Cortex of kidney (tissue), 1 donor: ENCODE measurements at places on chromosomes 11 and 22.

DNA sequence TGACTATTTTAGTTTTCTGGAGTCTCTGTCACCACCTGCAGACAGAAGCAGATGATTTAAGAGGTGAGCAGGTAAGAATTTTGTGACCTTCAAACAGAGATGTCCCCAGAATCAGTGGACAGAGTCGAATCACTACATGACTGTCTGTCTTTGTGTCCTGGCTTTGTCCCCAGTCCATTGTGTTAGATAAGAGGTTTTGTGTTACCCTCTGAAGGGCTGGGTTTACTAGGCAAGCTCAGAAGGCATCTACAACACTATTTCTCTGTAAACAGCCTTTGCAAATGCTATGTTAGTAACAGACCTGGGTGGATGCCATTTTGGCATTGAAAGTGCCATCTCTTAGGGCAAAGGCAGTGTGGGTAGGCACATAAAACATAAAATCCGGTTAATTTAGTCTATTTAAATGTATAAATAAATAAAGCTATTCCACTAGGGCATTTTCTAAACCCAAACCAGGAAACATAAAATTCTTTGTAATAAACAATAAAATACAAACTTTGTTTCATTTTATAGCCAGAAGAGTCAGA, 40.3 kb upstream of the CADM1 start:
- no peak for DNase-seq

- DNase-seq, result no peak
These were observed 37.3 kb downstream of the PHF21B start for GRCh38 chr22:44972363-44973083.

- DNase-seq, result no peak
These were observed 7.0 kb upstream of the GAB2 start for GRCh38 chr11:78424334-78425270.

DNA sequence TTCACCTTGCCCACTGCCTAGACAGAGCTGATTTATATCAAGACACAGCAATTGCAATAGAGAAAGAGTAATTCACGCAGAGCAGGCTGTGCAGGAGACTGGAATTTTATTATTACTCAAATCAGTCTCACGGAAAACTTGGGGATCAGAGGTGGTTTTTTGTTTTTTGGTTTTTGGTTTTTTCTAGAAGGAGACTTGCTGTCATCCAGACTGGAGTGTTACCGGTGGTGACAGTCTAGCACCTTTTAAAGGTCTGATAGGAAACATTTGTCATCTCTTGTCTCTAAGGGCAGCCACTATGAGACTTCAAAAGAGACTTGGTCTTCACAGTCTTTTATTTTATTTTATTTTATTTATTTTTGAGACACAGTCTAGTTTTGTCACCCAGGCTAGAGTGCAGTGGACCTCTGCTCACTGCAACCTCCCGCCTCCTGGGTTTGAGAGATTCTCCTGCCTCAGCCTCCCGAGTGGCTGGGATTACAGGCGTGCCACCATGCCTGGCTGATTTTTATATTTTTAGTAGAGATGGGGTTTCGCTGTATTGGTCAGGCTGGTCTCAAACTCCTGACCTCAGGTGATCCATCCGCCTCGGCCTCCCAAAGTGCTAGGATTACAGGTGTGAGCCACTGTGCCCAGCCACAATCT, 19.1 kb downstream of the APOBEC3H start:
- no peak for DNase-seq

DNA sequence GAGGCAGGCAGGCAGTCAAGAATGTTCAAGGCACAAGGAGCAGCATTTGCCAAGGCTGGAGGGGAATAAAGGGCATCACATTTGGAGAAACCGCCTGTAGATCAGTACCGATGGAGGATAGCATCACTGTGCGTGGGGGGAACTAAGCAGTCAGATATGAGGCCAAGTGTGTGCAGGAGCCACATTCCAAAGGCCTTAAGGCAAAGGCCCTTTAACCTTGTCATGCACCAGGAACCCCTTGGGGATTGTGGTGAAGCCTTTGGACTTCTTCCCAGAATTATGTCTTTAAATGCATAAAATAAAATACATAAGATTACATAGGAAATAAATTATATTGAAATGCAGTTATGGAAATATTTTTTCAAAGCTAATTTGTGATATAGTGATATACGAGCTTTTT, 532.1 kb downstream of the BUD13 start:
- no peak for DNase-seq

DNA sequence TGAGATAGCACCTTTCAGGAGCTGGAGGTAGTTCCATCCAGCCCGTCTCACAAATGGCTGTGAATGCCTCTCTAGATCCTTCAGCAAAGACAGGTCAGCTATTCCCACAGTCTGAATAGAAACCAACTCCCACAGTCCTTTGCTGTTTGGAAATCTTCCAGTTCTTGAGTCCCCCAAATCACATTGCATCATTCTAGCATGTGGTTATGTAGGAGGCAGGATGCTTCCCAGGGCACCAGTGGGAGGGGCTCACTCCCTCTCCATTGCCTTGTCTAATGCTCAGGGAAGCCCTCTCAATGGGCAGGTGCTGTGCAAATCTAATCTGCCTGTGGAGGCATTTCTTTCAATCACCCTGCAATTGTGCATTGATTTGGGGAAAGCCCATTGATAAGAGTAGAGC, 14.6 kb downstream of the NAV2 start:
- no peak for DNase-seq

GRCh38 chr11:2557381-2557780, 112.6 kb downstream of the KCNQ1 start:
- DNase-seq, result no peak

DNA sequence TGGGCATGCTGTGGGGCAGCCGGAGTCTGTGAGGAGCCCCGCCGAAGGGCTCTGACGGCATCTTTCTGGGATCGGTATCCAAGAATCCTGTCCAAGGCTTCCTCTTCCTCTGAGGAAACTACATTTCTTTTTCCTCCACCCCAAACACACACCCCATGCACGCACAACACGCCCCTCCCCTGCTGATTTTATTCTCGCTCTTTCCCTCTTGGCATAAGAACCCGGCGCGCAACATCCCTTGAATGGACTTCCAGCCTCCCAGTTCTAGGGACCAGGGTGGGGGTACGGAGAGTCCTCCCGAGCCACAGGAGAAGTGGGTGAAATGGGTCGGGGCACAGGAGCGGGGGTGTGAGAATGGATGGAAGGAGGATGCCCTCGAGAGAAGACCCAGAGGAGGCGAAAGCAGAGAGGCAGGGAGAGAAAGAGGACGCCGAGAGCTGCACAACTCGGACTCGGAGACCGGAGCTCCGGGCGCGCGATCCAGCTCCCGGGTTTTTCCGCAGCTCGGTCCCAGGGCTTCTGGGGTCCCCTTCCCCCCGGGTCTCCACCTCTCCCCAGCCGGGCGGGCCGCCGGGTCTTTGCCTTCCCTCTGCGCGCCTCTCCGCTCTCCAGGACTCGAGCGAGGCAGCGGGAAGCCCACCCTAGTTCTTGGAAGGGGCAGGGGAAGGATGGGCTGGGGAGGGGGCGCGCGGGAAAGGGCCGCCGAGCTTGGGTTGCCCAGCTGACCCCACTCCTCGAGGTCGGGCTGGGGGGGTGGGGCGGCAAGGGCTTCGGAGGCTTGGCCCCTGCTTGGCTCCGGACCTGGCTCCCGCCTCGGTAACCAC, 1.5 kb upstream of the LARGE1 start:
- DNase-seq, result no peak

GRCh38 chr11:27933992-27934829, 173.7 kb downstream of the KIF18A start:
- DNase-seq, result no peak

DNA sequence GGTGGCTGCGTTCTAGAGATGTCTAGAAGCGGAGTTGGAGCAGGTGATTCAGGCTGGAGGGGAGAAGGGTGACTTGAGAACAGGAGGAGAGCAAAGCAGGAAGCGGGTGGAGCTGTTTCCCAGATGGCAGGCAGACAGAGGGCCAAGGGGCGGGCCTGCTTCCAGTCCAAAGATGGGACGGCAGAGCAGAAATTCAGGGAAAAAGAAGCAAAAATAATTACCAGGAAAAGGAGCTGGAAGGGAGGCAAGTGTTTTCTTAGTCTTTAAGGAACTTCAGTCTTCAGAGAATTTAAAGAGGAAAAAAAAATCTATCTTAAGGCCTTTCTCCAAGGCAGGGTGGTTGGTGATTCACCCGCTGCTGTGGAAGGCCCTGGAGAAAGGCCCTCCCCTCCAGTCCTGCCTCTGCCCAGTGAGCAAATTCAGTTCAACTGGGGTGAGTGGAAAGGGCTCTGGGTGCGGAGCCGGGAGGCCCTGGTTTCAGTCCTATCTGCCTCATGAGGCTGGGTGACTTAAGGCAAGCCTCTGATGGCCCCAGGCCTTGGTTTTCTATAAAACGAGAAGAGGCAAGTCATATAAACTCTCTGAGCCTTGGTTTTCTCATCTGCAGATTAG, 4.5 kb upstream of the CREB3L1 start:
- no peak for DNase-seq

DNA sequence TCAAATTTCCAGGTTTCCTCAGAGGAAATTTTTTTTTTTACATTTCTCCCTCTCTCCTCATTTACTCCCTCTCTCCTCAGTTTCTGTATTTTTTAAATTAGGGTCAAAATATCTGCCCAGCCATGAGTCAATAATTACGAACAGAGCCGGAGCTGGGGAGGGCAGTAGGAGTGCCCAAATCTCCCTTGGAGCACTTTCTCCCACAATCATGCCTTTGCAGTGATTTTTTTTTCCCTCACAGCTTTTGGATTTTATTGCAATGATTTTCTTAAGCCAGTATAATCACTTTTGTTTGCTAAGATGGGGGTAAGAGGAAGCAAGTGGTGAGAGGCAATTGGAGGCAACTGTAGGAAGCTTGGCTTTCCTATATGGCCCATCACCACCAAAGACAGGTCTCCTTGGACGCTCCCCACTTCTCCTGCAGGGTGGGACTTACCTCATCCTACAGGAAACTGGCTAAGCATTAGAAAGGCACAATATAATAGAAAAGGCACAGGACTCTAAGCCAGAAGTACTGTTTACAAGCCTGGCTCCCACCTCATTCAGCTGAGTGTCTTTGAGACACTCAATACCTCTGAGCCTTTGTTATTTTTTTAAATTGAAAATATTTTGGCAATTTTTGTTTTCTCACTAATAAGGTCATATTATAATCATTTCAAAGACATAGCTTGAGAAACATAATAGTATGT, 192.6 kb upstream of the PITPNB start:
- no peak for DNase-seq

DNA sequence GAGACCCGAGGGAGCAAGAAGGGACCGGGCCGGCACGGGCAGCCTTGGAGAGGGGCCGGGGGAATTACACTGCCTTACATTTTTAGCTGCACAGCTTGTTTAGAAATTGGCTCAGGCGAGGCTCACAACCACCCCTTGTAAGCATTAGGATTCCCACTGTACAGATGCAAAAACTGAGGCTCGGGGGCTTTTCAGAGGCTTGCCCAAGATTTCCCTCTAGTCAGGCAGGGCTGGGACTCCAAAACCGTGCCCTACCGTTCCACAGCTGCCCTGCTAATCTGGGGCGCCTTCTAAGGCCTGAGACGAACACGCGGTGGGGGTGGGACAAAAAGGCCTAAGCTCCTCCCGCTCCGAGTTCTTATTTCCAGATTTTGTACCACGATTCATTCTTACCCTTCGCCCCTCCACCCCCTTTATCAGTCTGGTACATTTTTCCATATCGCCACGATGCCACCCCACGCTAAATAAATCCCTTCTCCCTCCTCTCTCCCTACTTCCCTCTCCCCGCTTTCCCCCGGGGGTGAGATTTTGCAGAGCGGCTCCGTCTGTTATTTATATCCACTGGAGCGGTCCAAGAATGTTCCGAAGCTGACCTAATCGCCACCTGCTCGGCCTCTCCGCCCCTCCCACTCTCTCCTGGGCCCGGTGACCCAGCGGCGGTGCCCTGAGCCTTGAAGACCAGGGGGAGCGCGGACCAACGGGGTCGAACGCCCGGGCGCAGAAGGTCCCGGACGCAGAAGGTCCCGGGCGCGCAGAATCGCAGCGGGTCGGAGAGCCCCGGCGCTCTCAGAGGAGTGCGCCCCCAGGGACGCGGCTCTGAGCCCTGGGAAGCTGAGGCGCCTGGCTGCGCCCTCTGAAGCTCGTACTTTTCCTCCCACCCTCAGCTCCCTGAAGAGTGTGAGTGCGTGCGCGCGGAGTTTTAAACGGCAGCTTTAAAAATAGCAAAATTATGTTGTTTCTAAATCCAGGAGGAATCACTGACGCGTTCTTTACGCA, 764 bp upstream of the PACSIN3 start:
- DNase-seq, result no peak

DNA sequence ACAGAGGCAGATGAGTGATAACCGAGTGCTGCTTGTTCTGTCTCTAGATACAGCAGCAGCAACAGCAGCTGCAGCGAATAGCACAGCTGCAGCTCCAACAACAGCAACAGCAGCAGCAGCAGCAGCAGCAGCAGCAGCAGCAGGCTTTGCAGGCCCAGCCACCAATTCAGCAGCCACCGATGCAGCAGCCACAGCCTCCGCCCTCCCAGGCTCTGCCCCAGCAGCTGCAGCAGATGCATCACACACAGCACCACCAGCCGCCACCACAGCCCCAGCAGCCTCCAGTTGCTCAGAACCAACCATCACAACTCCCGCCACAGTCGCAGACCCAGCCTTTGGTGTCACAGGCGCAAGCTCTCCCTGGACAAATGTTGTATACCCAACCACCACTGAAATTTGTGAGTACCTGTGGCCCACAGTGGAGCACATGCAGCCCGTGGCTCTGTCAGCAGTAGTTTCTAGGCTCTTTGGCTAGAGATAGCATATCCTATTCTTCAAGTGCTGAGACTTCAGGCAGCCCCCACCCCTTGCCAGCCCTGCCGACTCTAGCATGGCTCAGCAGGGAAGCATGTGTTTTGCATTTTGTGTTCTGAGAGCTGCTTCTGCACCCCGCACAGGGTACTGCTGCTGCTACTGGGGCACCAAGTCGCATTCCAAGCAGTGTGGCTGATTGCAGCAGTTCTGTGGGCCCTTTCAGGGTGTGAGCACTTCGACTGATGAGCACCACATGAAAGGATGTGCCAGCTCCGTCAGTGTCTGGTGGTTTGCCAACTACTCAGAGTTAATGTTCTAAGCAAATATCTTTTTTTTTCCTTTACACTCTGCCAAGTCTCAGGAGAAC, 59.2 kb downstream of the MED15 start:
- DNase-seq, result no peak

DNA sequence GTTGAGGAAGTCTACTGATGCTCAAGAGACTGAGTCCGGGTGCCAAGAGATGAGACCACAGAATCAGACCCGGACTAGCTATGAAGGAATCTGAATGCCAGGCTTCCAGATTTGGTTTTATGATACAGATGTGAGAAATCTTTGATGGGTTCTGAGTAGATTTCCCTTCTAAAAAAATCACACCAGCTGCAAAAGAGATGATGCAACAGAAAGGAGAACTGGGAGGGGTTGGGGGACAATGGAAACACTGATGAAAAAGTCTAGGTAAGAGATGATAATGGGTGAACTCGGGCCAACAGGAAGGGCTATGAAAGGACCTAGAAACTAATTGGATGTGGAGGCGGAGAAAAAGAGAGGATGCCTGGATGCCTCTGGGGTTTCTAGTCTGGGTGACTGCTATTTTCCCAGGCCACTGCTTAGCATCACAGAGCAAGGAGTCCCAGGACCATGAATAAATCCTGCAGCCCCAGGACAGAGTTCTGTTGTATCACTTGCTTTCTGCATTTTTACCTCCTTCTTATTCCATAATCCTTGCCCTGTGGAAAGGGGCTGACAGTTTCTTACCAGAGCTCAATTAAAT, 115.4 kb upstream of the SEZ6L start:
- DNase-seq, result no peak
